ENCODE measurements at places on chromosomes 3 and 15.
A peak's percentile ranks its signal among the peaks of the same experiment; 100 is the strongest.

GRCh38 chr15:101057841-101058407 is 138.8 kb downstream of the LRRK1 start:
- no peak for DNase-seq

GRCh38 chr3:33592999-33593398 is 125.1 kb downstream of the CLASP2 start:
- DNase-seq, result no peak

- DNase-seq, result peak; percentile 99
Observed at GRCh38 chr15:70526221-70526973, 237.0 kb downstream of the UACA start.

DNA sequence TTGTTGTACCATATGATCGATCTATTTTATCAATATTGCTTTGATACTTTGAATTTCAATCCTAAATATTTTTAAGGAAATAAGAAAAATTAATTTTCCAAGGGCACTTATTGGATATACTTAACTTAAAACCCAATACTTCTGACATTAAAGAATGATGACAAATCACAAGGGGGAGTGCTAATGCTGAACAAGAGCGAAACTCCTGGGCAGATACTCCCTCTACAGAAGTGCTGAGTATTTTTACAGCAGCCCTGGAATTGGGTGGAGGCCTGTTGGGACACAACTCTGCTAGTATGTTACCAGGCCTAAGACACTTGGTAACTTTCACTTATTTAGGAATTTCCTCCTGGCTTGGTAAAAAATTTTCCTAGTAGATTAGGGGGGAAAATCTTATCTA is 46.2 kb downstream of the DENND6A start:
- DNase-seq, result no peak

DNA sequence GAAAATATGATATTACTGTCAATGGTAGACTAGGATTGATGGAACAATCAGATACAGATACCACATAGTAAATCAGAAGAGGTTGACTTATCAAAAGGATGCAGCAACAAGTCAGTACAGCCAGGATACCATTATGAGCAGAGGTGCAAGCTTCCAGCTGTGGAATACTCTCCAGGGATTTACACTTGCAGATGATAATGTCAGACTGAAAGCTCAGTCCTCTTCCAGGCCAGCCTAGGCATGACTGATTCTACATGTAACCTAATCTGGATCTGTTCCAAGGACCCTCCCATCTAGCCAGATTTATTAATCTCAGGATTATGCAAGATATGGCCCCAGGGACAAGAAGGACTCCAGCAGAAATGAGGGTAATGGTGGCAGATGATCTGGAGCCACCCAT is 8.2 kb downstream of the FILIP1L start:
- DNase-seq, result peak; percentile 33

DNA sequence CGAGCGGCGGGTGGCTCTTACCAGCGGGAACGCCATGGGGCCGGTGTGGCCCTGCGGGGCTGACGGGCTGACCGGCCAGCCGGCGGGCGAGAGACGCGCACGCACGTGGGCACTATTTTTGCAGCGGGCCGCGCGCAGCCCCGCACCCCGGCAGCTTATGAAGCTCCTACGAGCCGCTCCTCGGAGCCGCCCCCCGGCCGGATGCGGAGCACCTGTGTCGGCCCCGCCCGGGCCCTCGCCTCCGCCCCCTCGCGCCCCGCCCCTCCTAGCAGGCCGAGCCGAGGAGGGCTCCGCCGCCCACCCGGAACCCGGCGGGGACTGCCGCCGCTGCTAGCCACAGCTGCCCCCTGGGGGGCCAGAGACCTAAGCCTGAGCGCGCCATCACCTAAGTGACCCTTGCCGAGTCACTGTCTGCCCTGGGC is 683 bp upstream of the CPEB1 start:
- DNase-seq, result no peak

DNA sequence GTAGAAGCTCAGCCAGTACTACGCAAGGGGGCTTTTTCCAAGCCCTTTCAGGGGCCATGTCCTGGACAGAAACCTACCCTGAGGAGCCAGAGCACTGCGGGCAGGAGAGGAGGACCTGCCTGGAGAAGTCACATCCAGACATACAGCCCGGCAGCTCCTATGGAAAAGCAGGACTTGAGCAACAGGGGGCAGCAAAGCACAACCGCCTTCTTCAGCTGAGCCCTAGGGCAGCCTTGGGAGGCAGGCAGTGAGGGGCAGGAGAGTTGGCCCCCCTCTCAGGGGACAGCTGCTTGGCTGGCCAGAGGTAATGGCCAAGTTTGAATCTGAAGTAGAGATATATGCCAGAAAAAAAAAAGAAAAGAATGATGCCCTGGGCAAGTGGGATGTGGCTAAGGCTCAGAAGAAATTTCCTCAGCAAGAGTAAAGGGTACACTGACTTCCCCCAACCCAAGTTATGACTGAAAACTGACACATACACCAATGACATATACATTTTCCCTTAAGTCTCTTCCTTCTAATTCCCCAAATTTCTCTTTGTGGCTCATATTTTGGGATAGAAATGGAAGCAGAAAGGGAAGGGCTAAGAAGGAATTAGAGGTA is 56.9 kb downstream of the CYP19A1 start:
- DNase-seq, result peak; percentile 14

- DNase-seq, result no peak
Observed at GRCh38 chr3:180990505-180990904, 969 bp upstream of the DNAJC19 start.

DNA sequence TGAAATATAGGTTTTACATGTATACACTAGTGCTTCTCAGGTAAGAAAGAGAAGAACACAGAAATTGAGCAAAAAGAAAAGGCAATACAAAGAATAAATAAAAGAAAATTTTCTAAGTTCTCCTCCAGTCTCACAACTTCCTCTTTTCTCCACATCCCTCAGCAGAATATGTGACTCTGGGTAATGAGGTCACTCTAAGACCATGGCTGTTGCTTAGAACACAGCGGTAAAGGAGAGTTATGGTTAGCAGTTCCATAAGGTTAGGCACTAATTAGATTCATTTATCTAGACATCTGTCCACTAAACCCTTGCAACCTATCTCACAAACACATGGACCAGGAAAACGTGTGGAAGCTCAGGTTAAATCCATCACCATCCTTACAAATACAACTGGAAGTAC is 47.9 kb downstream of the IGSF11 start:
- no peak for DNase-seq

DNA sequence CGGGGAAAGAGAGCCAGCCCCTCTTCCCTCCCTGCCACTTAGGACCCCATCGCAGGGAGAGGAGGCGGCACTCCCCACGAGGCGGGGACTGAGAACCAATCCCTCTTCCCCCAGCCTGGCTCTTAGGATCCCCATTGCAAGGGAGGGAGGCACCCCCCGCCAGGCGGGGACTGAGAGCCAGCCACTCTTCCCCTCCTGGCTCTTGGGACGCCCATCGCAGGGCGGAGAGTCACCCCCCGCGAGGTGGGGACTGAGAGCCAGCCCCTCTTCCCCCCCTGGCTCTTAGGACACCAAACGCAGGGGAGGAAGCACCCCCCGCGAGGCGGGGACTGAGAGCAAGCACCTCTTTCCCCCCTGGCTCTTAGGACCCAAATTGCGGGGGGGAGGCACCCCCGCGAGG is 34.2 kb upstream of the SSUH2 start:
- no peak for DNase-seq

DNA sequence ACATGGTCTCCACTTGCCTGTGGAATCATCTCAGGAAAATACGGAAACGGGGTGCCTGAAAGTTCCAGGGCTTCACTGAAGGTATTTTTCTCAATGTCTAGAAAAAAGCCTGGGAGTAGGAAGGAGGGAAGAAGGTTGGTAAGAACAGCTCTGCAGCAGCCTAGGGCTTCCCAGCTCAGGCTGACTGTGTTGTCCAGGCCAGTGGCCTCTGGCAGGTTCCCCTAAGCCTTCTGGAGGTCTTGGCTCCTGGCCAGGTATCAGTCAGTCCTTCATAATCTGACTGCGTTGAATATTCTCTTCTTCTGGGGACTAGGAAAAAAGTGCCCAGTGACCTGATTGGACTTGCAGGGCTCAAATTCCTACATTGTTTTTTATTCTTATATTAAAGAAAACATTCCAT is 38.6 kb downstream of the SSR3 start:
- DNase-seq, result peak; percentile 41

Data from NCI-H1105 treated with DMSO at 0.1 percent for 48 hours (cell line).